ENCODE measurements at places on chromosomes 2 and 18. TPM values are rescaled to one million over a fixed set of nuclear protein-coding genes. Genes with fewer than 3 reads are reported as not detected.

- no peaks in the 10 kb centered on the region for H3K27me3 ChIP-seq
- no peak for DNase-seq
- peaks cover 4% of the 10 kb centered on the region for H3K4me1 ChIP-seq
- no peak overlapping the region for H3K27ac ChIP-seq
Observed at GRCh38 chr18:58533766-58534165, 95.1 kb downstream of the ALPK2 start.

DNA sequence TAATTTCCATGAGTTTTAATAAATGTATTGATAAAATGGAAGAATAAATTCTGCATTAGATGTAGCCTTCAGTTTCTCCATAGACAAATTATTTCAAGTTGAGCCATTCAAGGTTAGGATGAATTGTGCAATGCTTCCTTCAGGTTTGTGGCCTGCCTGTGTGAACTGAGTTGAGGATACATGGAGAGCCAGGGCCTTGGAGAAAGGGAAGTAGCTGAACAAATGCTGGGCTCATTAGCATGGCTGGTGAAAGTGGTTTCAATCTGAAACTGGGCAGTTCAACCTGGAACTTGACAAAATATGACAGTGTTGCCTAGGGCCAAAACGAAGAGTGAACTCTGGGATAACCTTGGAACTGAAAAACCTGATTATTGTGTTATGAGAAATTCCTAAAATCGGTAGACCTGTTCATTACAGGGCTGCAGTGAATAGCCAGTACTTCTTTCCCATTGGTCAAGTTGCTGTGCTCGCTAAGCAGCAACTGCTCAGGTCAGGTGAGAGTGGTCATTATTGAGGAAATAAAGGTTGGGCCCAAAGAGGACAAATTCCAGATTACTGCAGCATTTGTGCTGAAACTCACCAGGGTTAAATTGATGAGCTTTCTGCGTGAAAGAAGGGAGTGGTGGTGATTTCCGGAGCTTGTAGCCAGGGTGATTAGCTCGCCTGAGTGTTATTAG lies 12.7 kb downstream of the INPP1 start:
- H3K27ac ChIP-seq: no peak overlapping the region
- H3K4me3 ChIP-seq: no peak overlapping the region
- no peak for DNase-seq
- peaks cover 16% of the 10 kb centered on the region for H3K4me1 ChIP-seq
- no peaks in the 10 kb centered on the region for H3K36me3 ChIP-seq

The TLX2 gene
- 0.52 TPM for total RNA-seq

The FN1 gene
- not detected for total RNA-seq

Data from CD4-positive, alpha-beta memory T cell (primary cell).